ENCODE measurements at places on chromosomes 2 and 18. TPM values are rescaled to one million over a fixed set of nuclear protein-coding genes. Genes with fewer than 3 reads are reported as not detected.
A peak's percentile ranks its signal among the peaks of the same experiment; 100 is the strongest.

DNA sequence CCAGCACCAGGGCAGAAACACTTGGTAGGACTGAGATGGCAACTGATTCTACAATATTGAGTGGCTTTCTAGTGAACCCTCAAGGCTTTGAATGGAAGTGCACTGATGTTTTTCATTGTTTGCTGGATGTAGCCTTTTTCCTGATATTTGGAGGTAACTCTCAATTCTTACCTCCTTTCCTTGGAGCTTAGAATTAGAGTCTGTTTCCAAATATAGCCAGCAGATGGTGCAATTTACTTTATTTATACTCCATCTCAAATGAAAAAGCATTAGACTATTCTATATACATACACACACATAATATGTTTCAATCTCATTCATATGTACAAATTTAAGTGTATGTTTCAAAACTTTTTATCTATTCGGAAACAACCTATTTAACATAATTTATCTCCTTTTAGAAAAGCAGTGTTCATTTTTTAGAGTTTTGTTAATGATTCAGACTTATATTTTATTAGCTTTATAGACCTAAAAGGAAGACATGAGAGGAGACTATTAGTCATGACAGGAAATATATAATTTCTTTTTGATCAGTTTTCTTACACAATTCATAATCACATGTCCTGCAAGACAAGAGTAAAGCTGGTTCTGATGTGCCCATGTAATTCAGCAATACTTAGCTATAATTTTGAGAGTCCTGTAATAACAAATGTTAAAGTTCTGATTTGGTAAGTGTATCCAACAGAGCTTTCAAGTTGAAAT is 124.8 kb downstream of the NUP35 start:
- DNase-seq = no peak

STON1 gene
- 0.18 TPM for polyA plus RNA-seq

DNA sequence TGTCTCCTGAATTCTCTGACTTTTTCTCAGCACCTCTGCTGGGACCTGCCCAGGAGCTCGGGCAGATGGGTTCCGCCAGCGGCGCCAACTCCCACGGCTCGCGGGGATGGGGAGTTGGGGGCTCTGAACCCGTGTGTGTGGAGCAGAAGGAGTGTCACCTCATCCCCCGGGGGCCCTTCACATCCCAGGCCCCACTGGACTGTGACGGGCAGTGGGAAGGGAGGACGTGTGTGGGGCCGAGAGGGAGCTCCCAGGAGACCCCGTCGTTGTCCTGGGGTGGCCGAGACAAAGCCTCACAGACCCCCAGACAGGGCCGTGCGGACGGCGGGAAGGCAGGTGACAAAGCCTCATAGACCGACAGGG is 130.0 kb upstream of the CTDP1 start:
- DNase-seq = no peak

DNA sequence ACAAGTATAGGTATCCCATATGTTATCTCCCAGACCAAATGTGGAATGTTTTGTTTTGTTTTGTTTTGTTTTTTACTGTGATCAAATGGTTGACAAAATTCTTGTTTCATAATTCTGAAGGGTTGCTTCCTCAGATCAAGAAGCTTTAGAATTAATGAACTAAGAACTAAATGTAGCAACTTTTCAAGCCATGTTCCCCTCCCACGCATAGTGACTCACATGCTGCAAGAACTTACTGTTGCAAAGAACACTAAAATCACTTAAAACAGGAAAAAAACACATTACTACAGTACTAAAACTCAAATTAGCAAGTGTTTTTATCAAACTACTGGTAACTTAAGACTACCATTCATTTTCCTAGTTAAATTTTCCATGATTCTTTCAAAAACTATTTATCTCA is 30.6 kb downstream of the HNRNPLL start:
- DNase-seq = peak; percentile 34

RAB6C gene
- not detected for polyA plus RNA-seq

GRCh38 chr2:88181511-88181910 is 11.4 kb downstream of the THNSL2 start:
- DNase-seq = no peak

CTLA4 gene
- not detected for polyA plus RNA-seq

DNA sequence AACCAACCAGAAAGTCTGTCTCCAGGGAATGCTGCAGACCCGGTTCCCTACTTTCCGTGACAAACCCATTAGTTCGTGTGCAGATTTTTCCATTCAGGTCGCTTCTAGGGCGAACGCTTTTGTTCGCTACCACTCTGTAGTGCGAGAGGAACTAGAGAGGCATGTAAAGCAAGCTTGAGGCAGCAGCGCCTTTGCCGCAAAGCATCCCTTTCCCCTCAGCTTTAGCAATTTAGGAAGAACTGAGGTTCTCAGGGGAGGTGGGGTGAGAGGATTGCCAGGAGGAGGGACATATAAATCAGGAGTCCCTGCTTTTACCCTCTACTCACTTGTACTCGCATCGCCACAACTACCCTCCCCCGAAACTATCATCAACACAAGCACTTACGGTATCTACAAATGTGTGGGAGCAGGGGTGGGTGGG is 748 bp upstream of the ZNF804A start:
- peak; percentile 72 for DNase-seq

GRCh38 chr2:205270689-205271088 is 411.6 kb upstream of the NRP2 start:
- DNase-seq = no peak

POTEI gene
- polyA plus RNA-seq = not detected

GRCh38 chr2:12448846-12449505 is 267.8 kb upstream of the TRIB2 start:
- no peak for DNase-seq

- no peak for DNase-seq
Measured at GRCh38 chr2:2881499-2881898, 496.1 kb downstream of the EIPR1 start.

GRCh38 chr18:44626807-44627206 is 53.9 kb upstream of the SETBP1 start:
- DNase-seq = no peak

DNA sequence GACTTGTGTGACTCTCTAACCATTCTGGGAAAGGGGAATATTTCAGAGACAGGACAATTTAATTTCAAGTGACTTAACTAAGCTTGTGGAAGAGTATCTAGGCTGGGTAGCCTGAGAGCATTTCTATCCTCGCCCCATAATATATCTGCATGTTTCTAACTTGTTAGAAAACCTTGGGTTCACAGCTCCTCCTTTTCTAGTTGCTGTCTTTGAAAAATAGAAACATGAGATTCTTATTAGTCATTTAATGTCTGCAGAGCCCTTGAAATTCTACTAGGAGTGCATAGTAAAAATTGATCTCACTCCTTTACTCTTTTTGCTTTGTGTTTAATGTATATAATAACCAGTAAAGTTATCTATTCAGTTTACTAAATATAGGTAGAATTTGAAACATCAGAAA is 22.4 kb downstream of the CTLA4 start:
- DNase-seq = no peak

DNA sequence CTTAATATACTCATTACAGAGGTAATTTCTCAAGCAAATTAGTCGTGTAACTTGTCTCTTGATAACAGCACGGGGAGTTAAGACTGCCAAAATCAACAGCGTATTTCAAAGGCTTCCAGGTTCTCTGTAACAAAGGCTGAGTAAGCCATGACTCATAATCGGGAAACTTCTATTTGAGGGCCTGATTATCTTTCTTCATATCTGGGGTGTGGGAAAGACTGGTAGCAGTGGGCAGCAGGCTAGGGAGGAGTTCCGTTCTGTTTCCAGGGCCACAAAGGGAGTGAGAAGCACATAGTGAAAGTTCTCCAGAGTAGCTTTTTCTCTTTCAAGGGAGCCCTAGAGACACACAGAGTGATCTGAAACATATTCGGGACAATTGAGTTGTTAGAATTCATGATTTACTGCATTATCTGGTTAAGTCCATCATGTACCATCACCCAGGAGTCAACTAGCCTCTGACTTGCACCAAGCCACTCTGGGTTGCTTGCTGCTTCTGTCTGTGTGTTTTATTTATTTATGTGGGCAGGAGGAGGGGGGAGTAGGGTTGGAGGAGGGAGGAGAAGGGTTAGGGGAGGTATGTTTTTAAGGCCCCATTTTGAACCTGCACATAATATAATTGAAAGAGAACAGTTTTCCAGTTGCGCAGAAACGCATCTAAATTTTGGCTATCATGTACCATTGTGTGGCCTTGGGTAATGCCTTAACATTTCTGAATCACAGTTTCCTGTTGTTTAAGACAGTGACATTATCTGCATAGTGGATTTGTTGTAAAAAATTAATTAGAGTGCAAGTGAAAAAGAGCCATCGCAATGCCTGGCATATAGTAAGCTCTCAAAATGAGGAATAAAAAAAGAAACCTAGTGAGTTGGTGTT is 80.5 kb upstream of the ITPRID2 start:
- peak; percentile 89 for DNase-seq

DNA sequence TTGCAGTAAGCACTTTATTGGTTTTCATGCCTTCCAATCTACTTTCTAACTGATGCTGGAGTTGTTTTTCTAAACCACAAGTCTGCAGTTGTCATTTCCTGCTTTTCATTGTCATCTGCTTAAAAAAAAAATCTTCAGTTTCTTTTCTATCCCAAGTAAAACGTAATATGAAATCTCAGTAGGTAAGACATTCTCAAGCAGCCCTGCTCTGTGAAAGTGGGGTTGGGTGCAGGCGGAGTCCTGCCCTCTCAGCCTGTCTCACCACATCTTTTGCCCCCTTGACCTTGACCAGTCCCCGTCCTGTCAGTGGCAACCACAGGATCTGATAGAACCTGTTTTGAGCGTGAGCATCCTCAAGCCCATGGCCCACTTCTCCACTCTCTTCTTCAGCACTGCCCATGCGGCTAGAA is 80.0 kb upstream of the CPO start:
- DNase-seq = no peak

DNA sequence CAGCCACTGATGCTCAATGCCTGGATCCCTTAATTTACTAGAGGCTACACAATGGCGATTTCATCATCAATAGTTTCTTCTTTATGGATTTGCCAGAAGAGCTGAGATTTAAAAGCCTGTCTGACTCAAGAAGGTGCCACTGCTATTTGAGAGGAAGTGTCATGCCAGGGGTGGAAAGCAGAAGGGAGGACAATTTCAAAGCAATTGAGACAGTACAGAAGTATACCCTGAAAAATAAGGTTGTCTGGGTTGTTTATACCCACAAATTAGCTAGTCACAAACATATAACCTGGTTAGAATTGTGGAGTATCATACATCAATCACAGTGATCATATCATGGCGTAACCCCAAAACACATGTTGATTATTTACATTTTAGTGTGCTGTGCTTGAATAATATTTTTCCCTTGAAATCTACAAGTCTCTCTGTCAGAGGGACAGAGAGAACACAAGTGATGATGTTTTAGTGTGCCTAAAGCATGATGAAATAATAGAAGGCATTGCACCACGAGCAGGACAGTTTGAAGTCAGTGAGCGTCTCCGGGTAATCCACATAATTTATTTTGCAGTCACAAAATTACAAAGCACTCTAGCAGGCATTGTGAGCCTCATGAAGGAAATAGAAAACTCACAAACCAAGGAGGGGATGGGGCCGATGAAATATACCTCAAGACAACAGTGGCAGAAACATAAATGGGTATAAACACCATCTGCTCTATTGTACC is 312.2 kb upstream of the SPRED2 start:
- DNase-seq = no peak

COX7A2L gene
- polyA plus RNA-seq = 144 TPM

DNA sequence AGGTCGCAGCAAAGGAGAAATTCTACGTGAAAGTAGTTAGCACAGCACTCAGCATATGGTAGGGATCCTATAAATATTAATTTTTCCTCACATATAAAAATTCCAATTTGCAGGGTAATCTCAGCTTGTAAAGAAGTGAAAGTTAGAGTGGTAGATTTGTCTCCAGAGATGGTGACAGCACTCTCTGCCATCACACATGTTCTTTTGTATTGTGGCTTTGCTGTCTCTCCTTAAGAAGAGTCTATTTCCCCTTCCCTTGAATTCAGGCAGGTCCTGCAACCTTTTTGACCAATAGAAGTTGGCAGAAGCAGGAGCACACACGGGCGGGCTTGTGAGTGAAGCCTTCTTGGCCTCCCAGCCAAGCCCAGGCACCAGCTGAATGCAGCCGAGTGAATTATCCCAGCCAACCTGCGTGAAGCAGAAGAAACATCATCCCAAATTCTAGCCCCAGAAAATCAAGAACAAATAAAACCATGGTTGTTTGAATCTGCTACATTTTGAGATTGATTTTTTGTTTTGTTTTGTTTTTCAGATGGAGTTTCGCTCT is 107.8 kb upstream of the COPS8 start:
- no peak for DNase-seq

MALL gene
- not detected for polyA plus RNA-seq

GCG gene
- not detected for polyA plus RNA-seq

DNA sequence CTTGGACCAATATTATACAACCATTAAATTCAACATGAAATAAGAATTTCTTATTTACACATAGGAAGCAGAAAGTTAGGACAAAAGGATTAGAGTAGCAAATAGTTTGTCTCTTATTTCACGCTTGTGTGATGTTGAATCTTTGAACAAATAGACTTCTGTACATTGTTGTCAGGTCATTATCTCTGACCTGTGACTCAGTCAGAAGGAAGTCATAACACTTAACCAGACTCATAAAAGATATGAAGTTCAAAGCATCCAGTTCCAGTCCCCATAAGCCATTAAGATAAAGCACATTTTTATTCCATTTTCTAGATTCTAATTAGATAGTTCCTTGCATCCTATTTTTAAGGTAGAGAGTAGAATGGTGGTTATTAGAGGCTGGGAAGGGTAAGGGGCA is 130.8 kb downstream of the UPP2 start:
- DNase-seq = no peak

GRCh38 chr2:200509235-200509611 is 645 bp downstream of the KCTD18 start:
- DNase-seq = peak; percentile 6

DNA sequence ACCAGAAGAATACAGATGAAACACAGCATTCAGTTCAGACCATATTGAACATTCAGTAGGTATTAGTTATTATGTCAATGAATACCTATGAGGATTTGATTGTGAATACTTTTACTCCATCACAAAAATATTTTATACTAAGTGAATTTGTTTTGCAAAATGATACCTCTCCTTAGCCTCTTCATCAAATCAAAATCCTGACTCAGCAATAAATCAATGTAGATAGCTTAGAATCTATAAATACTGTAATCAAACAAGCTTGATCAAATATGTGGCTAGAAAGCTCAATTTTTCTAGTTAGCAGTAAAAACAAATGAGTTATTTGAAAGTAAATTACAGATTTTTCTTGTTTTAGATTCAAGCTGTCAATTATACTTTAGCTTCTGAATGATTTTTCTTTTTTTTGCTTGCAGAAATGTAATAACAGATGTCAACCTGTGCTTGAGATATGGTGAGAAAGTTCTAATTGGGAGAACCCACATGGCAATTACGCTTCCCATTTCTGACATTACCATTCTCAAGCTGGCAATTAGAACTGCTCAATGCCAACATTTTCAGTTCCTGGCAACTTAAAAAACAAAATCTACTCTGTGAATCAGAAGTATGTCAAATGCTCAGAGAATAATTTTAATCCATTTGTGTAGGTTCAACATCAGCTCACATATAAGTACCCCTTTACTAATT is 109.6 kb downstream of the PRELID3A start:
- no peak for DNase-seq

SPAG16 gene
- not detected for polyA plus RNA-seq

- DNase-seq = no peak
Measured at GRCh38 chr2:136482966-136483365, 282.4 kb upstream of the THSD7B start.

- no peak for DNase-seq
Measured at GRCh38 chr18:8999872-9000271, 102.6 kb upstream of the NDUFV2 start.

Data from CD14-positive monocyte (primary cell).